ENCODE measurements at places on chromosomes 11 and 22.

DNA sequence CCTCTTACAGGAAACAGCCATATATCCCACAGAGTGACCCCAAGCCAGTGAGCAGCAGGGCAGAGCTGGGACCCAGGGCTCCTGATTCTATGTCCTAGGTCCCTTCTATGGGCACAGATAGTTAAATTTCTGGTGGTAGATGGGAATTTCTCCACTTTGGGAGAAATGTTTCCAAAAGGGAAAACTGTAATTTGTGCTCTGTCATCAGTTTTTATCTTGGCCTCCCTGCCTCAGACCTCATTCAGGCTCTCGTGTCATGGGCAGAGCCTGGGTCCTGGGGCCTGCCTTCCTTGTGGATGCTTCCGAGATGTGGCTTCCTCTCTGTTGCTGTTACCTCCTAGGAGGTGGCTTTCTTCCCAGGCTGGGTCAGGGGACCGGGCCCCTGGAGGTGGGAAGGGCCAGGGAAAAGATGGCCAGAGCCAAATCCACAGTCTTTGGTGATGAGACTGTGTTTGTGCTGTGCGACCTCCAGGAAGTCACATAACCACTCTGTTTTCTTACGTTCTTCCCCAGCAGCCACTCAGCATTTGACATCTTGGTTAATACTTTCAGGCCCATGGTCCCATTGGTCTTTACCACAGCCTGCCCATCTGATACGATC is 8.6 kb downstream of the LRRC32 start:
- peak; percentile 17 for DNase-seq

DNA sequence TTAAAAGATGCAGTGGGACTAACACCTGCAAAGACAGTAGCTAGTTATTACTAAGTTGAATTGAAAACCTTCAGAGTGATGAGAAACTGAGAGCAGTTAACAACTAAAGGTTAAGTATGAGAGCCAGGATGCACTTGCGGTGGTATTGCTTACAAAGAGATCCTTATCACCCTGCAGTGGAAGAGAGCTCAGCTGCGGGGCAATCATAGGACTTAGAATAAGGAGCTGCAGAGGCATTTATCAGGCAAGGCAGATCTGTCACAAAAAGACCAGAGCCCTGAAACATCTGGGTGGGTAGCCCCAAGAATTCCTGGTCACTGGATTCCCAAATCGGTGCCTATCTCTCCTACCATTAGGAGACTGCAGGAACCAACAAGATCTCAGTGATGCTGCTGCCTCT is 34.3 kb upstream of the CFAP300 start:
- DNase-seq = no peak

GRCh38 chr11:120883404-120884080 is 140.4 kb upstream of the TBCEL start:
- DNase-seq = peak; percentile 8

DNA sequence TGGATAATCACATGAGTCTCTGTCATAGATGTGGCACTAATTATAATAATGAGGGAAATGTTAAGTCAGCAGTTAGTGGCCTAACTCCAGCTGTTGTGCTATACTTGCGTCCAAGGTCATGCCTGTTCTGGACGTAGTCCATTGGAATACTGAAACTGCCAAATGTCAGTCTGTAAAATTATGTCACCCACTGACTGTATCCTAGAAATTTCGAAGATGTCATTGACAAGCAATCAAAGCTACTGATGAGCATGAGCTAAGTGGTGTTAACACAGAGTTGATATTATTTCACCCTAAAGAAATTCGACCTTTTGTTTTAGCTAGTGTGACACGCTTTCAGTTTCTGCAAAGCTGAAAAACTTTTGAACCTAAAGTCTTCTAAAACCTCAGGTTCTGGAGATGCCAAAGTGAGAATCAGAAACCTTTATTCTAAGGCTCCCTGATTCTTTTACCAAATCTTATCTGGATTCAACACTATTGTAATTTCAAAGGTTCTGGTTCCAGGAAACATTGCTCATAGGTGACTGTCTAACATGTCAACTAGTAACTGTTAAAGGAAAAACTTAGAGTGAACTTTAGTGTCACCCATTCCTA is 14.9 kb upstream of the ME3 start:
- no peak for DNase-seq

DNA sequence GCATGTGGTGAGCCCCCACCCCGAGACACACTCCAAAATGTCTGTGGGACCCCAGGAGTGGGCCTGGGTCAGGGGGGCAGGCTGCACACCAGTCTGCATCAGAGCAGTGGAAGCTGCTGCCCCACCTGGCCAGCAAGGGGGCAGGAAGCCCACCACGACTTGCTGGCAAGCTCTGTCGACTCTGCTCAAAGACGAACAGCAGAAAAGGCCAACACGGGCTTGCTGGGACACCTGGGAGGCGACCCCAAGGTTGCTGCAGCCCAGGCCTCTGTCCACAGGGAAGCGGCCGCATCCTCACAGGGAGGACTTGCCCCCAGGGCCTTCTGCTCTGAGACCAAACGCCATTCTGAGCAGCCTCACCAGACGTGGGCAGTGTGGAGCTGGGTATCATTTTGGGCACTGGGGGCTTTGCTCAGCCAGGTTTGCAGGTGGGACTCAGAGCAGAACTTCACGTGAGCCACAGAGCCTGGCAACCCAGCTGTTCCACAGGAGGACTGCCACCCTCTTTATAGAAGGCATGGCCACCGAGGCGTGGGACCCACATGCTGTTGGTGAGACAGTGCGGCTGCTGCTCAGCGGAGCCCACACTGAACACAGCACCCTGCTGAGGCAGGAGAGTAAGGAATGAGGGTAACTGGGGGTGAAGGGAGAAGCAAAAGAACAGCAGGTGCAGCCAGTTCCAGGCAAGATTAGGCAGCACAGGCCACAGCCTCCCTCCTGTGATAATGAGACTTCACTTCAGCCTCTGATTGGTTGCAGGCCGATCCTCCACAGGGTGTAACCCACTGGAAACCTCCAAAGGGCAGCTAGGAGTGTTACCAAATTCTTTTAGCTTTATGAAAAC is 11.0 kb downstream of the IL17REL start:
- no peak for DNase-seq

DNA sequence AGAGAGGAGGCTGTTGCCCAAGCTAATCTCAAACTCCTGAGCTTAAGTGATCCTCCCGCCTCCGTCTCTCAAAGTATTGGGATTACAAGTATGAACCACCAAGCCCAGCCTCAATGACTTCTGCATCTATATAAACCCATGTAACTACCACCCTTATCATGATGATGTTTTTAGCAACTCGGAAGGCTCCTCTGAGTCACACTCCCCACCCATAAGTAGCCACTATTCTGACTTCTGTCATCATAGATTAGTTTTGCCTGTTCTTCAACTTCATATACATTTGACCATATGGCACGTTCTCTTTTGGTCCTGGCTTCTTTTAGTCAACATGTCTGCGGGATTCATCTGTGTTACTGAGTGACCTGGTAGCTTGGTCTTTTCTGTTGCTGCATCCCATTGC is 6.4 kb upstream of the FOSL1 start:
- no peak for DNase-seq

GRCh38 chr22:46122511-46122971 is 27.8 kb upstream of the PPARA start:
- peak; percentile 57 for DNase-seq

DNA sequence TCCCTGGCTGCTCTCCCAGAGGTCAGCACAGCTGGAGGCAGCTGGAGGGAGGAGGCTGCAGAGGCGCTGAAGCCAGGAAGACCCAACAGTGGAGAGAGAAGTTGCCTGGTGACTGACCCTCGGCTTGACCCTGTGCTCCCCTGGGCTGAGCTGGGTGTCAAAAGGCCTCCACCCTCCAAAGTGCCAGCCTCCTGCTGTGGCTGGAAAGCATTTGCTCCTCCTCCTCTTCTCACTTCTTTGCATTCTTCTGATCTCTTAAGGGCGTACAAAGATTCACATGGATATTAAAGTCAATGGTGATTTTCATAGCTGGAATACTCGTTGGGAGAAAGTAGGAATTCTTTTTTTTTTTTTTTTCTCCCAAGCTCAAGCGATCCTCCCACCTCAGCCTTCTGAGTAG is 91.7 kb downstream of the MED15 start:
- no peak for DNase-seq

GRCh38 chr11:128595775-128596174 is 8.4 kb upstream of the ETS1 start:
- no peak for DNase-seq

- DNase-seq = no peak
Observed at GRCh38 chr11:8312986-8313385, 49.3 kb upstream of the LMO1 start.

GRCh38 chr11:75022759-75023396 is 34.1 kb downstream of the NEU3 start:
- DNase-seq = peak; percentile 77

DNA sequence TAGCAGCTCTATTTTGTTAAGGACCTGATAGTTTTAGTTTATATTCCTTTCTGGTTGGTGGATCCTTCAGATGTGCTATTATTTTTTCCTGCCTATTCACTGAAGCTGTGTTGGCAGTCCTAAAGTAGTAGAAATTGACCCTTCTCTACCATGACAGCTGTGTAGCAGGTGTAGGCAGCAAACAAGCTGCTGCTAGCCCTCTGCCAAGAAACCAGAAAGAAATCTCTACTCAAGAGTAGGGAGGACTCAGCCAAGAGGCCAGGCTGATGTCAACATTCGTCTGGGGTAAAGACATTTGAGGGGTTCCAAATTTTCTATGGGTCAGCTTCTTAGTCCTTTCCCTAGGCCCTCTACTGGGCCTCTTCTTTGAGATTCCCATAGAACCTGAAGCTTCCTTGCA is 51.2 kb downstream of the CSTF3 start:
- no peak for DNase-seq

- DNase-seq = no peak
Observed at GRCh38 chr11:69765498-69765995, 9.6 kb downstream of the FGF4 start.

- DNase-seq = no peak
Observed at GRCh38 chr22:27610863-27611786, 190.4 kb downstream of the MN1 start.

GRCh38 chr11:102220728-102221467 is 96.4 kb upstream of the BIRC3 start:
- peak; percentile 38 for DNase-seq

GRCh38 chr11:57116654-57117053 is 65.1 kb upstream of the LRRC55 start:
- peak; percentile 46 for DNase-seq

DNA sequence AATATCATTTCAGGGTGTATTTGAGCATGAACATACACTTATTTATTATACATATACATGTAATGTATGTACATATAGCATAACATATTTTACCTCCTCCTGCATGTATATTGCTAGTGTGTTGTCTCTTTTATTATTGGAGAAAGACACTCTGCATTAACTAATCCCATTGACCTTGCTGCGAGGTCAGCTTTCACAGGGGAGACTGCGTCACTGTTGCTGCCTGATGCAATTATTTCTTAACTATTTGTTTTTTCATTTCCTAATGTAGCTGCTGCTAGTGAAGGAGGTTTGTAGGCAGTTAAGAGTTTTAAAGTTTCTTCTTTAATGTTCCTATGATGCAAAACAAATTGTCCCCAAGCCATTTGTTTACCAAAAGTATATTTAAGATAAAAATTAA is 185.4 kb upstream of the CNTN5 start:
- no peak for DNase-seq

- no peak for DNase-seq
Observed at GRCh38 chr22:23395530-23396361, 184.3 kb downstream of the IGLL1 start.

GRCh38 chr11:119793335-119793984 is 64.5 kb upstream of the NECTIN1 start:
- DNase-seq = peak; percentile 13

DNA sequence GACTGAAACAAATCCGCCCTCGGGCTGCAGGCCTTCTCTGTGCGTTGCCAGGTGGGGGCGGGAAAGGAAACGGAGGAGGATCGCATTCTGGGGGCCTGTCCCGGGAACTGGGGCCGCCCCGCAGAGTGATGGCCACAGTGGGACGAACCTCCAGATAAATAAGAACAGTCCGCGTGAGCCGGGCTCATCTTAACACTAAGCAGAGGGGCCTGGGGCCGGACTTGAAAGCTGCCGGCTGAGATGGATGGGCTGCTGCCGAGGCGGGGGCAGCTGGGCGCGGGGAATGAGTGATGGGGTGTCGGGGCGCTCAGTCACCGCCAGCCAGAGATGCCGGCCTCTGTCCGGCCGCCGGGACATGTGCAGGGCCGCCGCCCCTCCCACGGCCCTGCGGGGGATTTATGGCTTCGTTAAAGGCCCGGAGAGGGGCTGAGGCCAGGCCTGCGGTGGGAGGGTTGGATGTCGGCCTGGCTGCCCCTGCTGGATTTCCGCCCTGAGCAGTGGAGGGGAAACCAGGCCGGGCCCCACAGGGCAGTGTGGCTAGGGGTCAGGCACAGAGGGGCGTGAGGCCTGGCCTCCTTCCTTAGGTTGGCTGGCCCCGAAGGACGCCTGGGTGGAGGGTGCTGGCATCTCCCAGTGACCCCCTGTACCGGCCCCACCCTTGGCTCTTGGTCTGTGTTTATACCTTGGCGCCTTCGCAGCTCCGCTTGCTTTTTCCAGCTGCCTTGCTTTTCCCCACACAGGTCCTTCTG is 45.3 kb upstream of the CD82 start:
- DNase-seq = no peak

GRCh38 chr11:29258411-29258810 is 758.4 kb downstream of the KCNA4 start:
- DNase-seq = no peak

DNA sequence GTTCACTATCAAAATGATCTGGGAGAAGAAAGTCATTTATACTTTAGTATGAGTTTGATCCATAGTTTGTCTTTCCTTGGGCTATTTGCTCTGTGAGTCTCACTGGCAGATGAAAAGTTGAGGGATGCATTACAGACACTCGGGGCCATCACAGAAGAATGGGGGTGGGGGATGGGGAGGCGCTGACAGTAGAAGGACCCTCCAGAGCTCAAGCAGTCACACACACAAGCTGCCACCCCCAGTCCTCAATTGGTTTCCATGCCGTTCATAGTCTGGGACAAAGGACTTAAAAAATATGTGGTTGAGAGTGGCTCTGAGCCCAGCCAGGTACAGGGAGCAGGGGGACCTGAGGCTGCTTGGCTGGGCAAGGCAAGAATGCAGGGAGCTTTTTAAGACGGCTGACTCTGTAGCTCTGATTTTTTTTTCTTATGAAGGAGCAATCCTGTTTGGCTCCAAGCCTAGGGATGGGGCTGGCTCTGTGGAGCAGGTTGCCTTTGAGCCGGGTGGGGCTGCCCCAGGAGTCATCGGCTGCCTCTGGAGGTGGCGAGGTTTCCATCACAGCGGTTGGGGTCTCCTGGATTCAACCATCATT is 13.3 kb upstream of the ANO1 start:
- no peak for DNase-seq

DNA sequence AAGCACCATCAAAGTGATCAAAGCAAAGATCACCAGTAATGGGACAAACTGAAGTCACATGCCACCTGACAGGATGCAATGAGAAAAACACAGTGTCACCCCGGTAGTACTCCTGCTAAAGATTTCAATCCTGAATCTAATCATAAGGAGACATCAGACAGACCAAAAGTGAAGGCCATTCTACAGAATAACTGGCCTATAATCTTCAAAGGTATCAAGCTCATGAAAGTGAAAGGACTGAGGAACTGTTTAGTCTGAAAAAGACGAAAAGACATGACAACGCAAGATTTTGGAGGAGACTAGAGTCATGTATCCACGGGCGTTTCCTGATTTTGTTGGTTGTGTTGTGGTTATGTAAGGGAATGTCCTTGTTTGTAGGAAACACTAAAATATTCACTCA is 42.4 kb upstream of the TSKU start:
- DNase-seq = no peak

GRCh38 chr11:95359756-95360155 is 128.8 kb upstream of the SESN3 start:
- DNase-seq = no peak

Data from fibroblast of gingiva (primary cell).